Spleen (tissue), 13 donors: ENCODE measurements at places on chromosomes 16 and 17. TPM values are rescaled to one million over a fixed set of nuclear protein-coding genes. Genes with fewer than 3 reads are reported as not detected.

The ZNF319 gene
- 7.6 TPM for polyA plus RNA-seq

The IL21R gene
- polyA plus RNA-seq: 2.7 TPM

The ZNF423 gene
- polyA plus RNA-seq: 0.67 TPM

The CDH8 gene
- polyA plus RNA-seq: under 0.01 TPM

The HID1 gene
- polyA plus RNA-seq: 17.2 TPM

The HIGD1B gene
- 0.38 TPM for polyA plus RNA-seq

The ABCA9 gene
- polyA plus RNA-seq: 0.35 TPM

The GP1BA gene
- polyA plus RNA-seq: 2.9 TPM

The SOX15 gene
- polyA plus RNA-seq: 0.20 TPM

The CHST4 gene
- polyA plus RNA-seq: 0.14 TPM

The NEUROD2 gene
- polyA plus RNA-seq: under 0.01 TPM

The KCNH4 gene
- polyA plus RNA-seq: 0.14 TPM

The NOG gene
- polyA plus RNA-seq: 0.04 TPM

The JPT1 gene
- 106 TPM for polyA plus RNA-seq

The TMEM88 gene
- 26.2 TPM for polyA plus RNA-seq

The TCAP gene
- 2.0 TPM for polyA plus RNA-seq

The CACNG5 gene
- not detected for polyA plus RNA-seq

The OTOP2 gene
- not detected for polyA plus RNA-seq

The MMP2 gene
- polyA plus RNA-seq: 5.0 TPM

The SPDYE4 gene
- polyA plus RNA-seq: not detected

The CAVIN1 gene
- polyA plus RNA-seq: 25.3 TPM

The ACSM2B gene
- polyA plus RNA-seq: not detected

The CLDN9 gene
- 0.16 TPM for polyA plus RNA-seq

The OR1F1 gene
- polyA plus RNA-seq: not detected

The CFAP119 gene
- polyA plus RNA-seq: 15.5 TPM

The CDT1 gene
- polyA plus RNA-seq: 3.9 TPM

The AURKB gene
- 6.2 TPM for polyA plus RNA-seq

The NTN1 gene
- polyA plus RNA-seq: 0.07 TPM

The TBC1D3G gene
- polyA plus RNA-seq: 11.3 TPM

The ACE gene
- 0.61 TPM for polyA plus RNA-seq

The SLC22A31 gene
- 5.6 TPM for polyA plus RNA-seq

The VASN gene
- polyA plus RNA-seq: 6.3 TPM

The CDH1 gene
- 5.2 TPM for polyA plus RNA-seq

The OXLD1 gene
- 102 TPM for polyA plus RNA-seq
